Stimulated activated CD8-positive, alpha-beta memory T cell treated with anti-CD3 and anti-CD28 coated beads, Interleukin-4, amount 100 ng/mL, for 1 hour (primary cell): ENCODE measurements at places on chromosomes 5 and 9.

GRCh38 chr5:886716-887325 lies 5.8 kb downstream of the BRD9 start:
- DNase-seq = no peak

GRCh38 chr9:87322840-87323635 lies 174.6 kb upstream of the DAPK1 start:
- DNase-seq = no peak

GRCh38 chr5:33317271-33317670 lies 123.5 kb upstream of the TARS1 start:
- DNase-seq = no peak

DNA sequence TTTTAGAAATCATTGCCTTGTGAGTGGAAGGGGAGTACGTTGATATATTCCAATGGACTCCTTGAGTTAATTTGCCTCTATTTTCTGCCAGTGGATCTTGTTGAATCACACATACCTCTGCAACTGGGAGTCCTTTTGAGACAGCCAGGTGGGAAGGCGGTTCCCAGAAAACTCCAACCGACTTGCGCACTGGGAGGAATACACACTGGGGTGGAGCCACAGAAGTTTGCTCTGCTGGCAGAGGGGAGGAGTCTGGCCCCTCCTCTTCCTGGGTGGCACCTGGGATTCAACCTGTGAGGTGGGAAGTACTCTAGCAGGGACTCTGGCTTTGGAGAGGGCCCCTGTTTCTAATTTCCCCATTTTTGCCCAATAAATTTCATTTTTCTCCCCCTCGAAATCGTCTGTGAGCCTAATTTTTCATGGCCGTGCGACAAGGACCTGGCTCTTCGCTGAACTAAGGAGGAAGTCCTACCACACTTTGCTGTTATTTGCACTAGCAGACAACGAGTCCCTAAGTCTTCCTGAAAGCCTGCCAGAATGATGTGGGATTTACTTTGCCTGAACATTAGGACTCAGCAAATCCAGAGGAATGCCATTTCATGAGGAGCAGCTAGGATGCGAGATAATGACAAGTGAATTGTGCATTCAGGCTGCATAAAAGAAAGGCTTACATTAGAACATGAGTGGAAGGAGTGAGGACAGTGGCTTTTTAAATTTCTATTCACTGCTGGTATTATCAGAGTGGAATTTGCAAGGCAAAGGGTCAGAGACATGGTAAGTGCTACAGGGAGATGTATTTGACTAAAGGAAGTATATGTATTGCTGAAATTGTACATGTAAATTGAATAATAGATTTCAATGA lies 67.2 kb downstream of the PRLR start:
- DNase-seq = no peak

DNA sequence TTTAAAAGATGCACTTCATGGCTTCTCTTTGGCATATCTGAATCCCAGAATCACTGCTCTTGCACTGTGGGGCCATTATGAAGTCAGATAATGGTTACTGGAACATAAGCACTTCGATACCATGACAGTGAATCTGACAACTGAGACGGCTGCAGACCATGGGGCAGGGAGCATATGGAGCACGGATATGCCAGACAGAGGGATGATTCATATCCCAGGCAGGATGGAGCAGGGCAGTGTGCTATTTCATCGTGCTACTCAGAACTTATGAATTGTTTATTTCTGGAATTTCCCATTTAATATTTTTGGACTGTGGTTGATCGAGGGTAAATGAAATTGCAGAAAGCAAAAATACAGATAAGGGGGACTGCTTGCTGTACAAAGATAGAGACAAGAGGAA lies 145.0 kb downstream of the EGFLAM start:
- DNase-seq = no peak

DNA sequence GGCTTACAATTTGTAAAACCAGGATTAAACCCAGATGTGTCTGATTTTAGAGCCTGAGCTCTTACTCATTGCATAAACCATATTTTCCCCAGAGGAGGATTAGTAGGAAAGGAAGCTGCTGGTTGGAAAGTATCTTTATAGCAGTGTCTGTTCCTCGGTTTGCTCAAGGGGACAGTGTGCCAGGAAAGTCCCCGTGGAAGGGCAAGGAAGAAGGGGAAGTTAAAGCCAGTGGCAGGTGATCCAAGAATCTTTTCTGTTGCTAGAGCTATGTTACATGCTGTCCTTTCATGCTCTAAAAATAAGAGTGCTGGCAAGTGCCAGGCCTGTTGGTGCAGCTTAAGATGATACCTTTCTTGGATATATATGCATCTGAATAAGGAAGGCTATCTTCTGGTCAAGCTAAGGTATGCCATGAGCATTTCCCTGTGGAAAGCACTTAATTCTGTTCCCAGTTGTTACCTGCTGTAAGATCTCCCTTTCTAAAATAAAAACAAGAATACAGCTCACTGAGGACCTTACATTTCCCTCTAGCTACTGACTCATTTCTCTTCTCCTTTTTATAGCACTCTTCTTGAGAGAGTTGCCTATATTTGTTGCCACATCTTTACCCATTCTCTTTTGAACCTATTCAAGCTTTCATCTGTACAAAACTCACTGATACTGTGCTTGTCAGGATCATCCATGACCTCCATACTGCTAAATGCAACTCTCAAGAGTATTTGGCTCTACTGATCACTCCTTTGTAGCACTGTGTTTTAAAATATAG lies 8.0 kb downstream of the PDCD1LG2 start:
- no peak for DNase-seq

DNA sequence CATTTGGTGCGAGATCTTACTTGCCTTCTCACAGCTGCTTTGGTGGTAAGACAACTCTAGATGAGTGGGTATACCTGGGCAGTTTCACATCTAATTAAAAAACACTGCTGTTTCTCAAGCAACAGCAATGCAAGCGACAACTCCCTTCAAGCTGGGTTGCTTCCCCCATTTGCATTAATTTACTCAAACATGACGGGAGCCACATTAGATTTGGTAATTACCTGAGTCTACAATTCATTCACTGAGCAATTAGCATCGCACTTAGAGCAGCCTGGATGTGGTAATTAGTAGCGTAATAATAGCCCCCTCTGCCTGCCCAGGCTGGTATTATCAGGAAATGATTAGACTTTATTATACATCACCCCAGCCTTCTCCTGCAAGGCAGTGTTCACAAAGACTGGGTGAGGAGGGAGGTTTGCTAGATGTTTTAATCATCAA lies 73.4 kb downstream of the FBXO38 start:
- no peak for DNase-seq

DNA sequence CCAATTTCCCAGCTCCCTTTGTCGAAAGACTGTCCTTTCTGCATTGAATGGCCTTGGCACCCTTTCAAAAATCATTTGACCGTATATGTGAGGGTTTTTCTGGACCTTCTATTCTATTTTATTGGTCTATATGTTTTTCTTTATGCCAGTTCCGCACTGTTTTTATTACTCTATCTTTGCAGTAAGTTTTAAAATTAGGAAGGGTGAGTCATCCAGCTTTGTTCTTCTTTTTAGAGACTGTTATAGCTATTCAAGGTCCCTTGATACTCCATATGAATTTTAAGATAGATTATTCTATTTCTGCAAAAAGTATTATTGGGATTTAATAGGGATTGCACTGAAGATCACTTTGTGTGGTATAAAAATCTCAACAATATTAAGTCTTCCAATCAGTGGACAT lies 44.2 kb upstream of the STARD4 start:
- DNase-seq = no peak

GRCh38 chr5:116883875-116884274 lies 309.3 kb upstream of the SEMA6A start:
- DNase-seq = no peak

GRCh38 chr9:111144741-111145140 lies 106.5 kb upstream of the LPAR1 start:
- DNase-seq = no peak

- no peak for DNase-seq
Observed at GRCh38 chr5:111922344-111922743, 165.3 kb upstream of the NREP start.

DNA sequence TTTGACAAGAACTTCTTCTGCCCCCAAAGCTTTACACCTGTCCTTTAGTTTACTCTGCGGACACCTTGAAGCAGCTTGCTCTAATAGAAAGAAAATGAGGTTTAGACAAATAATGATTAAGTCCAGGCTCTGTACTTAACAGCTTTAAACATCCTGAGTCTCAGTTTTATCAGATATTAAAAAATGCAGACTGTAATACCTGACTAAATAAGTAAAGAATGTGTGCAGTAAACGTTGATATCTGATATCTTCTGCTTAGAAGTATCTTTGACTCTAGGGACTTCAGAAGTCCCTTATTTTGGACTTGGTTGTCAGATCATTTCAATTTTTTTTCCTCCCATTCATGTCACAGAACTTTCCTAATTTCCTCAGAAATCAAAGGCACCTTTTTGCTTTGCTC lies 1060.4 kb downstream of the CDH12 start:
- DNase-seq = no peak

DNA sequence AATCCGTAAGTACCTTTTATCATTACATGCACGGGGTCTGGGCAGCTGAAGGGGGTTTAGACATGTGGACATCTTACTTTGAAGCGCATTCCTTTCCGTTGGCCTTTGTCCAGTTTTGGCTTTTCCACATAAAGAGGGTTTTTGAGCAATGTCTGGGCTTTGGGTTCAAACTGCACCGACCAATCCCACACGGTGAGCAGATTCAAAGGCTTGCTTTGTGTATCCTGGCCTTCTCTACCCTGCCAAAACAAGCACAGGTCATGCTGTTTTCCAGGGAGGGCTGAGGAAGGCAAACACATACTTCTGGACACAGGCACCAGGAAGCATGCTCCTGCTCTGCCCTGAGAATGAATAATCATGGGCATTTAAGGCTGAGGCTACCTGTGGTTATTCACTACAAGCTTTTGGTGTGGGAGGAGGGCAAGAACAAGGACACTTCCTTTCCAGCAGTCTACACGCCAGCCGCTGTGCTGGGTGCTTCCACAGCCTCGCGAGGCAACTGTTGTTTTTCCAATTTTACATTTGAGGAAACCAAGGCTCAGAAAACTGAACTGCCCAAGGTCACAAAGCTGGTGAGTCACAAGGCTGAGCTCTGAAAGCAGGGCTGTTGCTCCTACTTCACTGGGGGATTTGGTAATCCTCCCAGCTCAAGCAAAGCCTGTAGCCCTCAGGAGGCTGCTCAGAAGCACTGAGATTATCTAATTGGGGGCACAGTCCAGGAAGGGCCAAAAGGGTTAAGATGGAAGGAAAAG lies 59.8 kb upstream of the GOLPH3 start:
- DNase-seq = no peak

GRCh38 chr5:373710-374602 lies 52.4 kb downstream of the AHRR start:
- no peak for DNase-seq

DNA sequence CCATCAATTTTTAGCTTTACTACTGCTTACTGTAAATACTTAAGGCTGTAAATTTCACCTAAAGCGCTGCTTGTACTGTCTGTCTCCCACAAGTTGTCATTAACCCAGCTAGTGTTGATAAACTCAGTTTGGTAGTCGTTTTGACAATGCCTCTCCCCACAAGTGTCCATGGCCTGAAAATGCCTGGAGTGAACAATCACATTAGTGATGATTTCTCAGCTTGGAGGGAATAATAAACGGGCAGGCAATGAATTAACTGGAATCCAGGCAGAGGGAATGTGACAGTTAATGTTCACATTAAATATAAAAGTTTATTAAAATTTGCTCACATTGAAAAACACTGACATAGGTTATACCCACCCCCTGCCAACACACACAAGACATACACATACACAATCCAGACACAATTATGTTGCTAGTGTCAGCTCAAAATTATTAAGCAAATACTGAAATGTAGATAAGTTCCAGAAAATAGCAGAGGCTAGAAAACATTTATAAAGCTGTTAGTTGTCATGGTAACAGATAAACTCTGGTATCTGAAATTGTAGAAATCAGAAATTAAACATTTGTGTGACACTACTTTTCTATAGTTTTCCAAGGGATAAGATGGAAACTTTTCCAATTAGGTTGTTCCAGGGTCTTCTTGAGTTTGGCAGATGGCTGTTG lies 341.9 kb downstream of the DIRAS2 start:
- DNase-seq = no peak

DNA sequence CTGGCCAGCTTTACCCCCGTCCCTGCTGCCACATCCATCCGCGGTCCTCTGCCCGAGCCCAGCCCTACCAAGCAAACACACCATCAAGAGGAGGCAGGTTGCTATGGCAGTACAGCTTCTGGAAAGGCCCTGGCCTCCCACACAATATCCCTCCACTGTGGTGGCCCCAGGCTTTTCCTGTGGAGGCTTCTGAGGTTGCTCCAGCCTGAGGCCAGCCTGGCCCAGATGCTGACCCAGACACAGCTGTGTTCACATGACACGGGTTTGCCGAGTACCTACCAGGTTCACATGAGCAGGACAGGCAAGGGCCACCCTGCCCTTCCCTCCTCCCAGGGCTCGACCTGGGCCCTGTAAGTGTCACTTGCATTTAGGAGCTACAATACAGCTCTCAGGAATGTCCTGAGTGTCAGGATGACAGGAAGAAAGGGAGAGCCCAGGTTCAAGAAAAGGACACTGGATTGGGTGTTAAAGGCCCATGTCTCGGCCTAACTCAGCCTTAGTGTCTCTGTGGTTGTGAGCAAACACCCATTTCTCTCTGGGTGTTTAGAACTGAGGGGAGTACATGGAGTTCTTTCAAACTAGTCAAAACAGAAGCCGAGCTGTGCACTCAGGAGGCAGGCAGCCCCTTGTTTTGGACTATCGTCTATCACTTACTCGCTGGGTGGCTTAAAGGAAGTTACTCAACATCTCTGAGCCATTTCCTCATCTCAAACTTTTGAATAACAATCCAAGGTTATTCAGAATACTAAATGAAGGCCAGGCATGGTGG lies 40.2 kb downstream of the NAIF1 start:
- DNase-seq = no peak

- DNase-seq = no peak
Observed at GRCh38 chr5:140169410-140169809, 5.6 kb upstream of the CYSTM1 start.

DNA sequence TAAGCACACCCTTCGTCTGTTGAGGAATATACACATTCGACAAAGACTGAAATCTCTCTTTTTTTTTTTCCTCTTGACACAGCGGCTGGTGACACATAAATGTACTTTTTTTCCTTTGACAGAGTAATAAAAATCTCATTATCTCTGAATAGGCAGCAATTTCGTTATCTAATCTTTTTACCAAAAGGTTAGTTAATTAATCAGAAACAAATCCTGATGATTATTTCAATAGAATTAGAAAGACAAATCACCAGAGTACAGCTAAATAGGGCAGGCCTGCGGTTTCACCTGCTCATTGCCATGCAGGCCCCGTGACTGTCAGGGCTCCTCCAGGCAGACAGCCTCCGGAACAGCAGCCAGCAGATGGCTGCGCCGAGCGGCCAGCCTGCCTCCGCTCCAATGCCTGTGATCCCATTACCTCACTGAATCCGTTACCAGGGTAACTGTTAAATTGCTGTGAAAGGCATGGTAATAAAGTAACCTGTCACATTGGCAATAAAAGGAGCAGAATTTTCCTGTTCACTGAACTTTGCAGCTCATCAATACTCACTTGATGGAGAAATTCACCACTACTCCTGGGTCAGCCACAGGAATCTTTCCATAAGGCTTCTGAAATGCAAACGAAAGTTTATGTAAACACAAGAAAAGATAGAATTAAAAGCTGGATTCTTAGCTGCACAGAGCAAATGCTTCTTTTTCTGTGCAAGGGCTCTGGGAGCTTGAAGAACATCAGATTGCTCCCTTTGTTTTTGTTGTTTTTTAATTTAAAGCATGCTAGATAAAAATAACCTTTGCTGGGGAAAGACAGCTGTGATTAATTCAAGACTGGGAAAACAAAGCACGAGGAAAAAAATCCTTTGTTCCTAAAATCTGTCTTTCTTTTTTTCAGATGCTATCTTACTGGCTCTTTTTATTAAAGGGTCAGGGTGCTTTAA lies 666.4 kb upstream of the ZNF608 start:
- no peak for DNase-seq

- DNase-seq = no peak
Observed at GRCh38 chr5:102130890-102131289, 165.2 kb downstream of the SLCO4C1 start.
